ENCODE measurements at places on chromosomes 2 and 18. TPM values are rescaled to one million over a fixed set of nuclear protein-coding genes. Genes with fewer than 3 reads are reported as not detected.

The C2orf66 gene
- not detected for polyA plus RNA-seq

GRCh38 chr2:70720124-70720523 is 47.9 kb downstream of the ADD2 start:
- no peak for DNase-seq
- no peaks in the 10 kb centered on the region for H3K27me3 ChIP-seq
- no peak overlapping the region for H3K27ac ChIP-seq
- H3K36me3 ChIP-seq: no peaks in the 10 kb centered on the region

The VWC2L gene
- polyA plus RNA-seq: not detected

GRCh38 chr2:15617778-15618448 is 26.2 kb downstream of the DDX1 start:
- H3K36me3 ChIP-seq: peaks cover 8% of the 10 kb centered on the region
- no peak for DNase-seq
- H3K4me1 ChIP-seq: no peaks in the 10 kb centered on the region
- no peak overlapping the region for H3K27ac ChIP-seq
- H3K4me3 ChIP-seq: no peak overlapping the region
- H3K27me3 ChIP-seq: no peaks in the 10 kb centered on the region

The ITGB1BP1 gene
- 109 TPM for polyA plus RNA-seq

DNA sequence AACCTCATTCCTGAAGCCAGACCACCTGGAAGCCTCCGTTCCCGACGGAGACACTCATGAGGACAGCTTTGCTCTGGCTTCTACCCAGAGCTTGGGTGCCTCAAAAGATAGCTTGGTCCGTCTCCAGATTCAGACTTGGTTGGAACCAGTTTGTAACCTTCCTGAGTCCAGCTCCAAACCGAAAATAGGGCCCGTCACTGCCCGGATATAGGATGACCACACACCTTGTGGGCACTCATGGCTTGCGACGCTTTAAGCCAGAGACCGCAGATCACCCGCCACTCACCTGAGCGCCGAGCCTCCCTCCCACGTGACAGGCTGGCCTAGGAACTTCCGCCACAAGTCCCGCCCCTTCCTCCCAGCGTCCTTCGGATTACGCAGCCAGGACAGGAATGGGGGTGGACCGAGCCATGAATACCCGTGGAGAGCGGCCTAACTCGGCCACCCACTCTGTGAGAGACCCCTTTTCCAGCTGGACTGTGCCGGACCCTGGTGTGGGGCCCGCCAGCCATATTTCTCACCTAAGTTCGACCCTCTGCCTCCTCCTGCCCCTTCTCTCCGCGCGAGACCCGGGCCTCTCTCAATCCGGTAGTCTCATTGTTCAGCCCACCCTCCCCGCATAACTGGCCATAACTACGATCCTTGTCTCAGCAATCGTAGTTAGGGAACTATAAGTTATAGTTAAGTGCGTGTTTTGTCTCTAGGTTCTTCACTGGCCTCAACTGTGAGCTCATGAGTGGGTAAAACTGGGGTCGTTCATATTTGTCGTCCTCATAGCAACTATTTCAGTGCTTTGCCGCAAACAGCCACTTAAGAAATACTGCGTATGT is at the start of gene MPV17:
Gene MPV17 (minus strand): TSS at position 332 of the 830 bp plus-strand sequence. CDS start 580 bp downstream, outside the sequence.
- H3K27me3 ChIP-seq: no peaks in the 10 kb centered on the region
- peak; percentile 82 for DNase-seq
- peak within 1 kb of the TSS; percentile 99 for H3K27ac ChIP-seq
- peaks cover 21% of the 10 kb centered on the region for H3K4me1 ChIP-seq
- H3K4me3 ChIP-seq: peak within 1 kb of the TSS; percentile 96

GRCh38 chr2:42971947-42972736 is 179.8 kb upstream of the HAAO start:
- H3K27ac ChIP-seq: no peak overlapping the region
- no peak overlapping the region for H3K4me3 ChIP-seq
- peaks cover 37% of the 10 kb centered on the region for H3K4me1 ChIP-seq
- no peaks in the 10 kb centered on the region for H3K36me3 ChIP-seq
- peaks cover 11% of the 10 kb centered on the region for H3K27me3 ChIP-seq
- no peak for DNase-seq

The DOK6 gene
- polyA plus RNA-seq: not detected

The CERS6 gene
- polyA plus RNA-seq: 10.1 TPM

- peaks cover 87% of the 10 kb centered on the region for H3K27me3 ChIP-seq
- H3K4me3 ChIP-seq: peak overlapping the region; percentile 86
Observed at GRCh38 chr2:44801841-44802776, 139.4 kb upstream of the SIX3 start.

The NYAP2 gene
- not detected for polyA plus RNA-seq

DNA sequence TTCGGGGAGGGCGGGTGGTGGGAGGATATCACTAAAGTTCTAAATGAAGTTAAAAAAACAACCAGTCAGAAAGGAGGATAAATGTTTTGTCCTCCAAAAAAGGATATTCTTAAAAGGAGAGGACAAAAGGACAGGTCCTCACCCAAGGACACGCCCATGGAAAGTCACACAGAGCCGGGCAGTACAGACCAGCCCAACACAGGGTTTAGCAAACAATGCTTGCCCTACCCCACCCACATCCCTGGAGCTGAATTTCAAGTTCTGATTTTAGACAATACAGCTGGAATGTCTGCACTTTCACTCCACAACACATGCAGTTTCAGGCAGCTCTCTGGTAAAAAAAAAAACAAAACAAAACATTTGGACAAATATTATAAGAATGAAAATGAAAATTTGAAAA is 67.9 kb downstream of the SLC9A4 start:
- peaks cover 19% of the 10 kb centered on the region for H3K27me3 ChIP-seq
- H3K4me3 ChIP-seq: no peak overlapping the region
- no peaks in the 10 kb centered on the region for H3K4me1 ChIP-seq
- H3K27ac ChIP-seq: no peak overlapping the region

The CCDC141 gene
- polyA plus RNA-seq: 7.2 TPM

The CHRNA1 gene
- polyA plus RNA-seq: not detected

- H3K36me3 ChIP-seq: no peaks in the 10 kb centered on the region
- H3K4me3 ChIP-seq: no peak overlapping the region
- H3K27me3 ChIP-seq: peaks cover 6% of the 10 kb centered on the region
- no peak for DNase-seq
- no peaks in the 10 kb centered on the region for H3K4me1 ChIP-seq
- H3K27ac ChIP-seq: no peak overlapping the region
Observed at GRCh38 chr2:174846218-174846617, 81.9 kb upstream of the CHRNA1 start.

The IL18RAP gene
- not detected for polyA plus RNA-seq

DNA sequence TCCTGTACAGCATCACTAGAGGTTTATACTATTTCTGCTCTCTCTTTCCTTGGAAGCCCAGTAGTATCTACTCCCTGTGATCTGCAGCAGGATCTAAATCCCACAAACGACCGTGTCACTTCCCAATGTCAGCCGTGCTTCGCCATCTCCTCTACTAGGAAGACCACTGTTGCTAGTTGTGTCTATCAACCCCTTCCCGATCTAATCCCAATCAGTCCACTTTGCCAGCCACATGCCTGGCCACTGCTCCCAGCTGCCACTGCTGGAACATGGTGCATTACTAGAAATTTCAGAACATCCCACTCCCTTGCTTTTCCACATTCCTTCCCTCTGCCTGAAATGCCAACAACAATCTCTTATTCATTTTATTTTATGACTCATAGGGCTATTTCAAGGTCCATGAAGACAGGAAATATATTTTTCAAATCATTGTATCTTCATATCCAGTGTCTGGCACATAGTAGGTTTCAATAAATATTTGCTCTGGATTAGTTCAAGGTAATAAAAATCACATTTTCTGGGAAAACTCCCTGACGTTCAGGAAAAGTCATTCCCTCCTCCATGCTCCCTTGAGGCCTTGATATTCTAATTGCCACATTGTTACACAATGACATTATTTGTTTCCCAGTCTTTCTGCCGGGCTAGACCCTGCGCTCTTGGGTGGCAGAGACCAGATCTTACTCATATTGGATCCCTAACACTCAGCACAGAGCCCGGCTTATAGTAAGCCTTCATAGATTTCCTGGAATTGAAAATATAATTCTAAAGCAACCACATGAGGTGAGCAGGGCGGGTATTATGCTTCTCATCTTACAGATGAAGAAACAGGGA is 2.1 kb upstream of the TRIB2 start:
- H3K4me1 ChIP-seq: peaks cover 37% of the 10 kb centered on the region
- no peak for DNase-seq
- H3K27me3 ChIP-seq: no peaks in the 10 kb centered on the region
- no peak overlapping the region for H3K4me3 ChIP-seq
- peaks cover 8% of the 10 kb centered on the region for H3K36me3 ChIP-seq
- peak overlapping the region; percentile 38 for H3K27ac ChIP-seq

DNA sequence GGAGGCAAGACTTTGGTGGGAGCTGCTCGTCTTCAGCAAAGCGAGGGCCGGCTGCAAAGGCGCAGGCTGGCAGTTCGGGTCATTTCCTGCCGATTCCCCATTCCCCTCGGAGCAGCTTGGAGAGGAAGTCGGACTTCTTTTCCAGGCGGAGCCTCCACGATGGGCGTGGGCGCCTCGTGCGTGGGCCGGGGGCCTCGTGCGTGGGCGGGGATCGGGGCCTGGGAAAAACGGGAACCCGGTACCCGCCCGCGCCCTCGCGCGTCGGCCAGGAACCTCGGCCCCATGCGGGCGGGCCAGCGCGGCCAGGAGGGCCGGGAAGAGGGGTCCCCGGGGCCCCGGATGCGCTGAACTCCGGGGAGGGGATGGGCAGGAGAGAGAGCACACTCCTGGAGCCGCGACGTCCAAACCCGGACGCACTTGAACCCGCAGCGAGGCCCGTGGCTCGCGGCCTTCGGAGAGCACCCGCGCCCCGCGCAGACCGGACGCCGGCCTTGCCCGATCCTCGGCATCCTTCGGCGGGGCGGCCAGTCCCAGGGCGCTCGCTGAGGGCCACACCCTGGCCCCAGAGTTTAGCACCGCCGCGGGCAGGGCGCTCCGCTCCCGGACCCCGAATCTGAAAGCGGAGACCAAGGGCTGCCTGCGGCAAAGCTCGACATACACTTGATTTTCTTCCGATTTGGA is 368.4 kb downstream of the MTX2 start:
- peak overlapping the region; percentile 65 for H3K4me3 ChIP-seq
- H3K27ac ChIP-seq: no peak overlapping the region
- H3K27me3 ChIP-seq: peaks cover 42% of the 10 kb centered on the region
- H3K36me3 ChIP-seq: no peaks in the 10 kb centered on the region
- H3K4me1 ChIP-seq: no peaks in the 10 kb centered on the region
- no peak for DNase-seq

- peaks cover 99% of the 10 kb centered on the region for H3K4me1 ChIP-seq
- H3K27ac ChIP-seq: peak overlapping the region; percentile 98
- H3K4me3 ChIP-seq: peak overlapping the region; percentile 95
- peak; percentile 64 for DNase-seq
- peaks cover 9% of the 10 kb centered on the region for H3K36me3 ChIP-seq
- H3K27me3 ChIP-seq: no peaks in the 10 kb centered on the region
Observed at GRCh38 chr2:64932371-64933216, 56.6 kb upstream of the SLC1A4 start.

- no peak overlapping the region for H3K4me3 ChIP-seq
- no peak overlapping the region for H3K27ac ChIP-seq
- no peaks in the 10 kb centered on the region for H3K36me3 ChIP-seq
Observed at GRCh38 chr18:8040021-8040420, 472.9 kb downstream of the PTPRM start.

- H3K36me3 ChIP-seq: peaks cover 39% of the 10 kb centered on the region
- H3K27me3 ChIP-seq: no peaks in the 10 kb centered on the region
- H3K27ac ChIP-seq: no peak overlapping the region
- H3K4me3 ChIP-seq: no peak overlapping the region
Observed at GRCh38 chr2:230244211-230244610, 18.7 kb downstream of the SP140 start.

The GPR55 gene
- polyA plus RNA-seq: 0.21 TPM

Measured in naive B cell (primary cell).